RPMI7951 (cell line): ENCODE measurements at places on chromosomes 5 and 9. TPM values are rescaled to one million over a fixed set of nuclear protein-coding genes. Genes with fewer than 3 reads are reported as not detected.

The CDKN2A gene
- total RNA-seq: 477 and 592 TPM in 2 replicates

The GPRIN1 gene
- 4.9 and 6.2 TPM in 2 replicates for total RNA-seq

The ANKRD55 gene
- 0.24 and 0.49 TPM in 2 replicates for total RNA-seq

The FOXE1 gene
- not detected in 2 replicates for total RNA-seq

The MAMDC2 gene
- not detected in 2 replicates for total RNA-seq
